KG1 (cell line): ENCODE measurements at places on chromosomes 3 and 15.

DNA sequence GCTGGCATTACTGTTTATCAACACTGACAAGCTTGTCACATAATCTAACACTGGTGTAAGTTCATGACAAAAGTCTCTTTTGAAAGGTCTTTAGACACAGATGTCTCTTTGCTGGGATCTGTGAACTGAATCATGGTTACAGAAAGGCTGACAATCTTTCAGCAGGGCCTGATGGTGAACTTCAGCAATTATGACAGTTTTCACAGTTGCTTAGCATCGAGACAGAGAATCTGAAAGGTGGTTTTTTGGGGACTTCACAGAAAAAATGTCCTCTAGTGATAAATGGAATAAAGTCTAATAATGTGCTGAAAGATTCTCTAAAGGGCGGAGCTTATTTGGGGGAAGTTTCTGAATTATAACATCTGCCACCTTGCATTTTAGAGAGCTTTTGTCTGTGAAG, 32.3 kb downstream of the CLDN1 start:
- DNase-seq = no peak

GRCh38 chr3:141093971-141094684, 43.0 kb downstream of the SPSB4 start:
- no peak for DNase-seq

DNA sequence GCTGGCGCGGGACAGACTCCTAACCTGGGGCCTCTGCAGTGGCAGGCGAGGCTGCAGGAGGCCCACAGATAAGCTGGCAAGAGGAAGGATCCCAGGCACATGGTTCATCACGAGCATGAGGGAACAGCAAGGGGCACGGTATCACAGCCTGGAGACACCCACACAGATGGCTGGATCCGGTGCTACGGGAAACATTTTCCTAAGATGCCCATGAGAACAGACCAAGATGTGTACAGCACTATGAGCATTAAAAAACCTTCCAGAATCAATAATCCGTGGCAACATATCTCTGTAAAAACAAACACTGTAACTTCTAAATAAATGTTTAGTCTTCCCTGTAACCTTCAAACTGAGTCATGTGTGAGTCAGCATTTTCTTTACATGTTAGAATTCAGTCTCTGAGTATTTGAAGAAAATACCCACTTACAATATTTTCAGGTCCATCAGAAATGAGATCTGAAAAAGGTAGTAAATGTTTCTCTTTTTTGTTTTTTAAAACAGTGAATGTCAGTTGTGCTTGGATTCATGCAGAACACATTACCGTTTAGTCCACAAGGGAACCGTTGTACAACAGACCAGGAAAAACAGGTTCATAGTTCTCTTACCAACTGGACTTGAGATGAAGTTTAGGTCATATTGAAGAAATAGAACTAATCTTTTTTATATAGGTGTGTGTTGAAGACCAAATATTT, 75.9 kb downstream of the BOC start:
- DNase-seq = no peak

DNA sequence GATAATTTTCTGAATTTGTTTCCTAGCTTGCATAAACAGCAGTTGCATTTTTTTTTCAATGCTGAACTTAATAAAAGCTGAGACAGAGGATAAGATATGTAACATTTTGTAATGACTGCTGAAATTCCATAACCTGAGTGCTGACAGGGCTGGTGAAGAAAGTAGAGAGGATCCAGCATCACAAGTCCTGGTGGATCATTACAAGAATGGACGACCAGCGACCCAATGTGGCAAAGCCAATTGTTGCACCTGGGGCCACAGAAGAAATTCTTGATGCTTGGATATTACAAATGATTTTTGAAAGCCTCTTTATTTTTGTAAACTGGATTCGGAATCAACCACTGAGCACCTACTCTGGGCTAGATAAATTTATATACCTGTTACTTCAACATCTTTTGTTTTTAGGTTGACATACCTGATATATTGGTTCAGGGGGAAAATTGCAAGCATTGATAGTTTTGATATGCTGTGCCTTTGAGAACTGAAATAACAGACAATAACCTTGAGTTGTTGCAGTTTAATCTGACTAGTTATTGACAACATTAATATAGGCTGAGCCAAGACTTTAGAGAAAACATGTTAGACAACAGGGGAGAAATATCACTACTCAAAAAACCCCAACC, 3.9 kb upstream of the ACTL6A start:
- DNase-seq = peak; percentile 74

- DNase-seq = no peak
Observed at GRCh38 chr15:85726454-85726853, 68.3 kb downstream of the KLHL25 start.

DNA sequence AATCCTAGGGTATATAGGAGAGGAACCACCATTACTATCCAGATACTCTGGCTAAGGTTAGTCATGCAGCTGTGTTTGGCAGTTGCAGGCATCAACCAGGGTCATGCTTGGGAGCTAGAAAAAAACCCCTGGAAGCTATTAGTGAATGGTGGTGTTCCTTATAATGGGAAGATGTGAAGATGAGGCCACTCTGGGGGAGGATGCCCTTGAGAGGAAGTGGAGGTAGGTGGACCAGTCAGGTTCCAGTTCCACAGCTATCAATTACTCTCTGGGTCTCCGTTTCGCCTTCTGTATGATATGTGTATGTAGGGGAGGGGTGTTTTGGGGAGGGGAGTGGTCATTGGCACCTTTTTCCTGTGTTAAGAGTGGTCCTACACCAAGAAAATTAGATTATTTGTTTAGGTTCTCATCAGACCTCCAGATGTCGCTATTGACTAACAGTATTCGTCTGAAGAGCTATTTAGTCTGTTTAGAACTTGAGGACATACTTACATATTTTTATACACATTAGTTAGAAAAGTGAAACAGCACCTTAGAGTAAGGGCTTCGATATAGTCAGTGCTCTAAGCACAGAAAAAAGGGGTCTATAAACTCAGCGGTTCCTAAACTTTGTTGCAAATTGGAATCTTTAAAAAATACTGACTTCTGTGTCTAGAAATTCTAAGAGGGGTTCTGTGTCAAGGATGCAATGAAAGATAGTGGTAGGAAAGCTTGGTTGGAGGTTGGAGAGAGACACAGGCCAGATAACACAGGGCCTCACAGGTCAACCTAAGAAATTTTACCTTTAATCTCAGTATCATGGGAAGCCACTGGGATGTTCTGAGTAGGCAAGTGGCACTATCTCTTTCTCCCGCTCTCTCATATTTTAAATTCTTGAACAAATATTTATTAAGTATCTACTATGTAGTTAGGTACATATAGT, 9.1 kb upstream of the HPS3 start:
- DNase-seq = peak; percentile 48
